ENCODE measurements at places on chromosomes 6 and 20. TPM values are rescaled to one million over a fixed set of nuclear protein-coding genes. Genes with fewer than 3 reads are reported as not detected.

- DNase-seq, result peak; percentile 55
These were observed 507 bp upstream of the VGLL2 start for GRCh38 chr6:117264692-117265409.

- no peak for DNase-seq
These were observed 48.4 kb upstream of the FRMD1 start for GRCh38 chr6:168127384-168127868.

DNA sequence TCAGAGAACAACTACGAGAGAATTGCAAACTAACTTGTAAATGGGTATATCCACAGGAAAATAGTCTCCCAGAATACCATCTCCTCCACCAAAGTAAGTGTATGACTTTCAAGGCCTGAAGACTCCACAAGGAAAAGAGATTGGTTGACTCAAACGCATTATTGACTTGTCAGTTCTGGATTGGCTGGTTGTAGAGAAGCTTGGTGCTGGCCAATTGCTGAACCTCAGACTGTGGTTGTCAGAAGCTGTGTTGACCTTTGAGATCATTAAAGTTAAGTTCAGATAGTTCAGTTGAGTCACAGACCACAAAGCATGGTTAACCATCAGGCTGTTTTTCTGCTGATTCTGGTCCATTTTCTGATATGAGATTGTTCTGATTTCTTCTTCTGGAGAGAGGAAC lies 388.3 kb downstream of the BMP2 start:
- no peak for DNase-seq

DNA sequence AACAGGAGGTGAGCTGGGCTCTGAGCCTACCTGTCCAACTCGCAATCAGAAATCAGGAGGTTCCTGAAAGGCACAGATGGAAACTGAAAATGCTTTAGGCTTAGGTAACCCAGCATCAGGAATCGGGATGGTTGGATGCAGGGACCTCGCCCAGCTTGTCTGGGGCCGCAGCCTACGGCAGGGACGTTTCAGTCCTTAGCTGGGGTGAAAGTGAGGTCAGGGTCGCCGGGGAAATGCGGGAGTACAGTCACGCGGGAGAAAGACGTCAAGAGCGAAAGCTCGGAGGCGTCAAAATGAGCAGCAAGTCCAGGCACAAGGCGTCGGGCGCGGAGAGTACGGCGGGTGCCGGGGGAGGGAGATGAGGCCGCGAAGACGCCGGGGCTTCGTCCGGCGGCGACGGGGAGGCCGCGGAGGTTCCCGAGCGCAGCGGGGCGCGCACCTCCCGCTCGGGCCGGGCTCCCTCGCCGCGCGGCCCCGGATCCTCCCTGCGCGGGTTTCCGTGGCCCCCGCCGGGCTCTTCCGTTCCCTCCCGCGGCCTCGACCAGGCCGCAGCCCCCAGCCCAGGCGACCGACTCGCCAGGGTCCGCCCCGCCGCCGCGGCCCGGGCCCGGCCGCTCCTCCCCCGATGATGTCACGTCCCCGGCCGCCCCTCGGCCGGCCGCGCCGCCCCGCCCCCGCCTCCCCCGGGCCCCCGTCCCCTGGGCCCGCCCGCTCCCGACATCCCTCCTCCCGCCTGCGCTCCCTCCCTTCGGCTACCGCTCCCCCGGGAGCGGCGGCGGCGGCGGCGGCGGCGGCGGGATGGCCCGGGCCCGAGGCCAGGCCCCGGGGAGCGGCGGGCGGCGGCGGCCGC lies at the start of gene EBF4:
EBF4 (plus strand) TSS at position 745 of the 850 bp plus-strand sequence. CDS start 866 bp downstream, outside the sequence.
- DNase-seq, result peak; percentile 13

DNA sequence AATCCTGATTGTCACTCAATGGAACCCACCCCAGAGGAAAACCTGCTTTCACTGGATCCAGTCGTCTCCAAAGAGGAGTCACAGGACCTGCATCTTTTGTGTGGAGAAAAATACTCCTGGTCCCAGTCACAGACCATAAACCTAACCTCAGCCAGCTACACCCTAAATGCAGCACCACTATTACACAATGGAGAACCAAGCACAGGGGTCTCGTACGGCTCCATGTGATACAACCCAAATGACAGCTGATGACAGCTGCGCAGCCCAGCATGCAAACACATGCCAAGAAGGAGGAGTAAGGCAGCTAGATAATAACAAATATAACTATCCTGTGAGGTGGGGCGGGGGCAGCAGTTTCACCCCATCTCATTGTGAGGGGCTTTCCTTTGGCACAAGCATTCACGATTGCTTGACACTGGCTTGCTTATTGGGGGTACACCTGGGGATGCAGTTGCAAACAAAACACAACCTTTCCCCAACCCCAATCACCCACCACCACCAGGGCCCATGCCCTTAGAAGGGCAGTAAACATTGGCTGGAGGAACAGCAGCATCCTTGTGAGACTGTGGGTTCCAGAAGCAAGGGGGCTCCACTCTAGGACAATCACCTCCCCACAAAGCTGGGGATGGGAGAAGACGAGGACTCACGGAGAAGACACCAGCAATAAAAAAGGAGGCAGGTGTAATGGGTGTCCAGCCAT lies 51.5 kb downstream of the TRERF1 start:
- DNase-seq, result no peak

DNA sequence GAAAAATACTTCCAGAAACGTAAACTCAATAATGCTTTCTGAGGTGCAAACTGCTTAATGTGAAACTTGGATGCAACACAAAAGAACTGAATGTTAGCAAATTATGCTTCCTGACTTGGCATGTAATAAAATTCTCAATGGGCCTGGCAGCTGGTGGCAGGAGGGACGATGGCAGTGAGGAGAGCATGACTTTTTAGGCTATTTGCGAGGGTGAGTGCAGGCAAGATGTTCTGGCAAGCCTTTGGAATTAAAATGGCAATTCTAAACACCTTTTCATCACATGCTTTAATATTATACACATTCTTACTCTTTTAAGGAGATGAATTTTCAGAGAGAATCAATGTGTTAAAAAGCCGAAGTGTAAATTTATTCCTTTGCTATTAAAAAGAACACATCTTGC lies 224.8 kb upstream of the CDH4 start:
- DNase-seq, result no peak

- DNase-seq, result peak; percentile 85
These were observed 299.0 kb upstream of the STXBP5 start for GRCh38 chr6:146905181-146905704.

DNA sequence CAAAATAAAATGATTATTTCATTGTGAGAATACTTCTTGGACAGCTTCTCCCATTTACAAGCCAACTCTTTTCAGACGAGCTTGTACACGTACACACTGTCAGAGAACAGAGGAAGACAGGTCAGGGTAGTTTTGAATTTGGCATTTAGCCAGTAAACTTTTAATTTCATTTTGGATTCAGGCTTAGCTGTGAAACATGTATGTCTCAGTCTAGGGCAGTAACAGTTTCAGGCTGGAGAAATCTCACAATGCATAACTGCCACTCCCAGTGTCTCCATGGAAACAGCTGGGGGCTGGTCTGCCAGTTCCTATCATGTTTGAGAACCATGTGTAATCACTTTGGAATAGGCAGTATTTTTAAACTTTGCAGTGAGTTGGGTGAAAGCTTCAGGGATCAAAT lies 22.0 kb upstream of the QKI start:
- DNase-seq, result peak; percentile 33

DNA sequence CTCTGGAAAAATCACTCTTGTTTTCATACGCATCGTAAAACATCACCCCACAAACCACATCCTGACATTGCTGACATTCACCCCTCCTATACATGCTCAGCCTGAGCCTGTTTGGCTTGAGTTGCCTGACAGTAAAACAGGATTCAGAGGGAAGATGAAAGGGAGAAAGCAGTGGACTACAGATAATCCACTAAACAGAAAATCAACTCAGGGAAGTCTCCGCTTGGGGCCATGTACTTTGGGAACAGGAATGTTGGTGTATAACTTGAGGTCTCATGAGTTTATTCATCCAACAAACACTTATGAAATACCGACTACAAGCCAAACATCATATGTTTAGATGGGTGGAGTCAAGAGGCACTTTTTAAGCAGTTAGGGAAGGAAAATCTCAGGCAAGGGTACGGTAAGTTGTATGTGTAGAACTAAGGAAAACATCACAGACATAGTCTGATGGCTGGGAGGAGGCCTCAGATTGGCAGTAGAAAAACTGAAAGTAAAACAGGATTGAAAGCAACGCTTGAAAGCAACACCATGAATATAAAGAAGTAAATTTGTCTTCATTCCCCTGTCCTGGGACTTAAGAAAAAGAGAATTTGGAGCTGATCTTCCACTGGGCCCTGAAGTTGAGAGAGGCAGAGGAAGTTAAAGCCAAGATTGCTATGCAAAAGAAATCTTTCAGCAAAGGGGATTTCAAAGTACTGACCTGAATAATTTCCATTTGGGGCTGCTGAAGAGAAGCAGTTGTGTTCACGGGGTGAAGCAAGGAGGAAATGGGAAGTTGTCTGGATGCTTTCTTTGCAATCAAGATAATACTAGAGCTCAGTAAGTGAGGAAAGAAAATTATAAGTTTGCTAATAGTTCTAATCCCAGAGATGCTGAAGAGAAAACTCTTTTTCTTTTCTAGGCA lies 28.8 kb downstream of the PDE7B start:
- DNase-seq, result peak; percentile 65

- DNase-seq, result no peak
These were observed 6.5 kb upstream of the SCRT2 start for GRCh38 chr20:682123-682522.

The CALHM4 gene
- total RNA-seq, result not detected

The BMP6 gene
- 10.3 TPM for total RNA-seq

The B3GAT2 gene
- not detected for total RNA-seq

The FUT9 gene
- not detected for total RNA-seq

The HLA-DRB5 gene
- total RNA-seq, result not detected

The MLN gene
- not detected for total RNA-seq

The NOX3 gene
- not detected for total RNA-seq

The OR2J3 gene
- total RNA-seq, result not detected
